ENCODE measurements at places on chromosomes 5 and 9.

GRCh38 chr5:129077433-129078075 is 17.0 kb upstream of the ISOC1 start:
- DNase-seq = no peak
- H3K4me1 ChIP-seq = peaks cover 18% of the 10 kb centered on the region
- H3K27ac ChIP-seq = no peak overlapping the region
- no peaks in the 10 kb centered on the region for H3K27me3 ChIP-seq
- no peaks in the 10 kb centered on the region for H3K36me3 ChIP-seq

DNA sequence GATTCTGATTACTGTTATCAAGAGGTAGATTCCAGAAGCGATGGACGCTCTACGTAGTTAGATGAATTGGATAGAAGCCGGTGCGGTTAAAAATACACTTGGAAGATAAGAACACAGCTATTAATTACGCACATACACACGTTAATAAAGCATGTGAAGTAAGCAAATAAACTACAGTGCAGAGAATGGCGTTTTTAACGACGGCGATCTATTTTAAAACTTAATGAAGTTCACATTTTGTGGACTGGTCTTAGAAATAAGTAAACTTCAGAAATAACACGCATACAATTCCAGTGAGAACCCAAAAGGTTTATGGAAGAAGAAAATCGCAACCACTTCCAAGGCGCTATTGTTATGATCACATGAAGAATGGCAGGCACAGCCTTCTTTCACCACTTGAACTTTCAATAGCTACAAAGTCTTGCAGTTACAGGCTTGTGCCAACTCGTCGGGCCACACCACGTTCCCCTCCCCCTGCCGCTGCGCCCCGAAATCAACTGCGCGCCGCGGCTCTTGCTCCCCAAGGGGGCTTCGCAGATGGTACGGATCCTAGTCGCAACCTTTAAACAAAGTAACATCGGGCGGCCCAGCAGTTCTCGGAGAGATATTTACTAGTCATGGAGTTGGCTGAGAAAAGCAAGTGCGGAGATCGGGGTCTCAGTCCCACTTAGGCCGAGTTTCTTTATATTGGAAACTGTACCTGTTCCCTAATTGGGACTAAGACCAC is 866 bp upstream of the SEMA6A start:
- H3K4me1 ChIP-seq = peaks cover 43% of the 10 kb centered on the region
- DNase-seq = peak; percentile 55
- H3K27me3 ChIP-seq = no peaks in the 10 kb centered on the region
- H3K27ac ChIP-seq = peak overlapping the region; percentile 99
- H3K36me3 ChIP-seq = no peaks in the 10 kb centered on the region

DNA sequence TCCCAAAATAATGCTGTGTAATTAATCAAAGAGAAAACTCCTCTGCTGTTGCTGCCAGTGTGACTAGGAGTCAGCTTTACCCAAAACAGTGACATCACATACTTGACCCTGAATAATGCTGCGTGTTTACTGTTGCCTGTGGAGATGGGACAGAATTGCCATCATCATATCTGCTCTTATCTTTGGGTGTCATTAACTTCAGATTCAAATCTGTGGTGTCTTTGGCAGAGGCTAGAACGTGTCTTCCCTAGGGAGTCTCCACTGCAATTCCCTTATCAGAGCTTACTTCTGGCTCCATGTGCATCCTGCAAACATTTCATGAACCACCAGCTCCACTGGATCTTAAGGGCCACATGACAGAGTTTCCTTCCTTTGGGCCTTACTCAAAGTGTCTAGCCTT is 88.9 kb upstream of the MRPS30 start:
- H3K27ac ChIP-seq = no peak overlapping the region
- H3K4me1 ChIP-seq = peaks cover 5% of the 10 kb centered on the region
- H3K4me3 ChIP-seq = no peak overlapping the region
- DNase-seq = no peak
- no peaks in the 10 kb centered on the region for H3K36me3 ChIP-seq

DNA sequence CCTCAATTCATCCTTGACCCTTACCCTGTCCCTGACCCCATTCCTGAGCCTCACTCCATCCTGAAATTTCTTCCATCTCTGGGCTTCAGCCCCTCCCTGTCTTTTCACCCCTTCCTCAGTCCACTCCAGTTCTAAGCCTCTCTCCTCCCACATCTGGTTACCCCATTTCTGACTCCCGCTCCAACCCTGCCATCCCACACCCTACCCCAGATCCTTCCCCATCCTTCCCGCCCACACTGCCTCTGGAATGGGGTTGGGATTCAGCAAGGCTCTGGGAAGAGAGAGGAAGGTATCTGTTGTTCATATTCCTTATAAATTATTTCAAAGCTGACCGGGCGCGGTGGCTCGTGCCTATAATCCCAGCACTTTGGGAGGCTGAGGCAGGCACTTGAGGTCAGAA is 29.9 kb upstream of the MVB12B start:
- no peaks in the 10 kb centered on the region for H3K4me1 ChIP-seq
- no peak for DNase-seq
- no peaks in the 10 kb centered on the region for H3K36me3 ChIP-seq

GRCh38 chr5:51838459-51838858 is 455.2 kb downstream of the ISL1 start:
- peaks cover 2% of the 10 kb centered on the region for H3K36me3 ChIP-seq
- DNase-seq = no peak
- no peaks in the 10 kb centered on the region for H3K27me3 ChIP-seq
- H3K4me3 ChIP-seq = no peak overlapping the region

DNA sequence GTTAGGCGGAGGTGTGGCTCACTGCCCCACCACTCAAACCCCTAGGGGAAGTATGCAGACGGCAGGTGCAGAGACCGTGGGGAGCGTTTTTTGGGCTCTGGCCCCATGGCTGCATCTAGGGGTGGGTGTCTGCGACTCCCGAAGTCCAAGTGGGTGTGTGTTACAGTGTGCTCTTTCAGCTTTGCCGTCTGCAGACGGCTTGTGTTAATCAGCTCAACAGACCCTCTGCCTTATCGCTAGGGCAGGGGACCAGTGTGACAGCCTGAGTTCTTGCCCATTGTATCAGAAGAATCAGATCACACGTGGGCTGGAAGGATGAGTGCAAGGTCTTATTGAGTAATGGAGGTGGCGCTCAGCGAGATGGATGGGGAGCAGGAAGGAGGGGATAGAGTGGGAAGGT is 162.8 kb downstream of the ENC1 start:
- H3K36me3 ChIP-seq = no peaks in the 10 kb centered on the region
- H3K4me1 ChIP-seq = peaks cover 9% of the 10 kb centered on the region

GRCh38 chr5:81767938-81768337 is 17.0 kb upstream of the SSBP2 start:
- peak overlapping the region; percentile 86 for H3K27ac ChIP-seq
- H3K4me3 ChIP-seq = no peak overlapping the region
- peaks cover 16% of the 10 kb centered on the region for H3K4me1 ChIP-seq
- H3K27me3 ChIP-seq = no peaks in the 10 kb centered on the region
- no peaks in the 10 kb centered on the region for H3K36me3 ChIP-seq
